ENCODE measurements at places on chromosomes 13 and 19.

DNA sequence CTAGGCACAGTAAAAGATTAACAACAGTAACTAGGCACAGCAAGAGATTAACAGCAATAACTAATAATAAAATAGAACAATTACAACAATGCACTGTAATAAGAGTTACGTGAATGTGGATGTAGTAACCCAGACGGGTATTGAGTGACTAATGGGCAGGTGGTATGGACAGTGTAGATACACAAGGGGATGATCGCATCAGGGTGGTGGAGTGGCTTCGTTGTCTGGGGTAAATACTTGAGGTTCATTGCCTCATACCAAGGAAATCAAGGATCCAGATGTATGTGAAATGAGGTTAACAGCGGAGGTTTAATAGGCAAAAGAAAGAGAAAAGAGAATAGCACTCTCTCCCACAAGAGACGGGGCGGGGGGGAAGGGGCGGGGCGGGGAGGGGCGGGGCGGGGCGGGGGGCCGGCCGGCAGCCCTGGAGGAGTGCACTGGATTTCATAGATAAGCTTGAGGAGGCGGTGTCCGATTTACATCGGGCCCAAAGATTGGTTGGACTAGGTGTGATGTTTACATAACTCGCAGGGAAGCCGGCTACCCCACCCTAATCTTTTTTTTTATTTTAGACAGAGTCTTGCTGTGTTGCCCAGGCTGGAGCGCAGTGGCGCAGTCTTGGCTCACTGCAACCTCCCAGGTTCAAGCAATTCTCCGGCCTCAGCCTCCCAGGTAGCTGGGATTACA, 106.3 kb downstream of the KCTD15 start:
- DNase-seq, result no peak

DNA sequence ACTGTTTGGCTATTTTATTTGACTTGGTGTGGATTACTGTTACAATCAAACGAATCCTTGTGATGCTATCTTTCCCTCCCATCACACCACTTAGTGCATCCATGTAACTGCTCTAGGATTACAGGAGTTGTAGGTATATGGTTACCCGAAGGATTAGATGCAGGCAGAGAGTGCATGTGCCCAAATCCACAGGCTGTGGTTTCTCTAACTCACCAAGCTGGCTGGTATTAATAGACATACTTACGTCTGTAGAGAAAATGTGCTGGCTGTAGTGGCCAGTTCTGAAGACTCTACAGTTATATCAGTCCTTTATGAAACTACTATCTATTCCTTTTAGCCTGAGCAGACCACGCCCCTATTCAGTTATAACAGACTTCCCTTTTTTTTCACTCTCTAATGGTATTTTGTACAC, 1.1 kb upstream of the HMGB1 start:
- DNase-seq, result no peak

GRCh38 chr19:49468746-49469447, 5.1 kb upstream of the FLT3LG start:
- peak; percentile 83 for DNase-seq

DNA sequence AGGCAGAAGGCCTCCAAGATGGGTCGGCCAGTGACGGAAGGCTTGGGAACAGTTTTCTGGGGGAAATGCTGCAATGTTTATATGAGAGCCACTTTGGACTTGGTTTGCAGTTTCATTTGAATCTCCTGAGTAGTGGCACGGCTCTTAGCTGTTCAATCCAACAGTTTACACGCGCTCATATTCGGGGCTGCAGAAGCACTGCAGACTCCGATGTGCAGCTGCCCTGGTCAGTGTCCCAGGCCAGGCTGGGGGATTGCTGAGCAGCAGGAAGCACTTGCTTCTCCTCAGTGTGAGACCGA, 31.7 kb downstream of the CEBPG start:
- no peak for DNase-seq

- DNase-seq, result no peak
Observed at GRCh38 chr19:13881251-13881691, 4.3 kb downstream of the NANOS3 start.

DNA sequence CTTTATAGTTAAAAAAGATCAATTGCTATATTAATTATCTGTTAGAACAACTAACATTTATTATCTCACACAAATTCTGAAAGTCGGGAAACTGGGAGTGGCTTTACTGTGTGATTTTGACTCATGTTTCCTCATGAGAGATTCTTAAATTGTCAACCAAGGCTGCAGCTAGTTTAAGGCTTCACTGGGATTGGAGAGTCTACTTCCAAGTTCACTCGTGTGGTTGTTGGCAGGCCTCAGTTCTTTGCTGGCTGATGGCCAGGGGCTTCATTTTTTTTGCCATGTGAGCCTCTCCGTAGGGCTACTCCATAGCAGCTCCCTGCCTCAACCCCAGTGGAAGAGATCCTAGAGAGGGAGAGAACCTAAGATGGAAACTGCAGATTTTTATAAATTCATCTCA, 24.5 kb upstream of the LPAR6 start:
- no peak for DNase-seq

GRCh38 chr19:42254850-42255765, at the start of gene ERF:
Gene ERF (minus strand): TSS chr19:42255128. CDS start chr19:42254999, 129 bp downstream.
- peak; percentile 89 for DNase-seq

DNA sequence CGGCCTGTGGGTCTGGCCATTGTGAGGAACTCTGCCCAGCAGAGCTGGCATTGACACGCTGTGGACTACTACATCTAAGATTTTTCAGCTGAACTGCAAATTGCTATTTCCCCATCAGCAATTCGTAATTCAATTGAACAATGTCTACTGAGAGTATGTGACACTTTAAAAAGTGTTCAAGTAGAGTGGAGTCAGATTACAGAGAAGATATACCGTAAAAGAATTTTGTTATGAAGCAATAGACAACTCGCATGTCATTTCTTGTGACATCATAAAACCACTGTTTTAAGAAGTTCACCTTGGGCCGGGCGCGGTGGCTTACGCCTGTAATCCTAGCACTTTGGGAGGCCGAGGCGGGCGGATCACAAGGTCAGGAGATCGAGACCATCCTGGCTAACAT, 32.5 kb upstream of the C1QTNF9 start:
- DNase-seq, result no peak

GRCh38 chr19:1428738-1429391, 9.3 kb upstream of the RPS15 start:
- no peak for DNase-seq

DNA sequence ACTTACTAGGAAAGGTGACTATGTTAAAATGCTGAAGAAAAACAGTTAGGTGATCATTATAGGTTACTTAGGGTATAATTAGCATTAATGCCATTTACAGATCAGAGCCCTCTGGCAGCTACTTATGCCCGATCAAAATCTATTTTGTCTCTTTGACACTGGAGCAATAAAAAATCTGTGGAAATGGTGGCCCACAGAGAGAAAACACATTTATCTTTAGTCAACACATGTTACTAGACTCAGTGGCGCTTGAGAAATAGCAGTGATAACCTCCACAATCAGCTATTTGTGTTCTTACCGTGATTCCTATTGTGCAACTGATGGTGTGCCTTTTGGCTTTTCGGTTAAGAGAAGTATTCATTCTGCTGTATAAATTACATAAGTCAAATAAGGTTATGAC, 1519.6 kb downstream of the PCDH9 start:
- DNase-seq, result no peak

- DNase-seq, result no peak
Observed at GRCh38 chr19:46546194-46546896, 50.7 kb upstream of the PNMA8B start.

GRCh38 chr19:7618771-7619510, 10.4 kb downstream of the XAB2 start:
- DNase-seq, result no peak

Data from stimulated activated CD4-positive, alpha-beta T cell treated with anti-CD3 and anti-CD28 coated beads, Interleukin-1b, Interleukin-23, amount 100 ng/mL, for 1 hour (primary cell).